ENCODE measurements at places on chromosomes 1 and 21.

DNA sequence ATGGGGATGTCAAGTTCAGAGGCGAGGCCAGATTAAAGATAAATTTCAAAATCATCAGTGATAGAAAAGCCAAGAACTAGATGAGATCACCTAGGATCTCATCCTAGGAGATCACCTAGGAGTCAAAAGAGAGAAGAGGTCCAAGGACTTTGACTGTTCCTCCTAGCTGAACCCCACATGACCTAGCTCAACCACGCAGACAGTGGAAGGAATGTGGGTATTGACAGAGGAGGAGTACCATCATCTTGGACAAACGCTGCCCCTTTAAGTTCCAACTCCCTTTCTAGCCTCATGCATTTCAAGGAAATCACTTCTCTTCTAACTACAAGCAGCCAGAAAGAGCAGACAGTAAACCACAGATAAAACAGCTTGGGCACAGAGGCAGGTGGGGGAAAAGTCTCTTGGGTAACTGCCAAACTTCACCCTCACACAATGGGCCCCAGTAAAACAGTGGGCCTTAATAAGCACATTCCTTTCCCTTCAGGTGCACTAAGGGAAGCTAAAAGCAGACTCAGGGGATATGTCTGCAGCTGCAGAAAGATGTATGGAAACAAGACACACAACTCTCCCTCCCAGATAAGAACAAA is 12.5 kb upstream of the FAM76A start:
- no peak for DNase-seq

DNA sequence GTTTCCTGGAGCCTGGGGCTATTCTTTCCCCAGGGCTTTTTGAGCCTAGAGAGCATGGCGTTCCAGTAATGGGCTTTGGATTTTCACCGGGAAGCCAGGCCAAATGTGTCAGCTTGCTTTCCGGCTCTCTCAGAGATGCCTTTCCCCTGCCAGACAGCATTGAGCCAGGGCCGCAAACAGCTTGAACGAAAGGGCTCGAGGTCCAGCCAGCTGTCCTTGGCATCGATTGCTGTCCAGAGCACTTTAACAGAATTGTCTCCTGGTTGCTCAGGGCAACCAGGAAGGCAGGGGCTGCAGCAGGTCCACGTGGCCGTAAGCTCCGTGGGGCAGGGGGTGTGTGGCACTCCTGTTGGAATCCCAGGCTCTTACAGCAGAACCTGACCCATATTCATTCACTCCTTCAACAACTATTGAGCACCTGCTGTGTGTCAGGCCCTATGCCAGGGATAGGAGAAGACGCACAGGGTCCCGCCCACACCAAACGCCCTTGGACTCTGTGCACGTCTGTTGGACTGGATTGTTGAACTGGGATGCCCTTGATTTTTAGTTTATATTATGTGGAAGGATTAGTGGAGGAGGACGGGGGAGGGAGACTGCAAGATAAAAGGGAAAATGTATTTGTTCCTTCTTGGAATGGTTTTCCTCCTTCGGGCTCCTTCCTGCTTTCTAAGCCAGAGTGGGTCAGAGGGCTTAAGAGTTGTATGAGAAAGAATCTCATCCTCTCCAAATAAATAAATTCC is 38.7 kb upstream of the EFHD2 start:
- DNase-seq, result no peak

- DNase-seq, result no peak
Observed at GRCh38 chr1:232472485-232473041, 157.4 kb downstream of the SIPA1L2 start.

- DNase-seq, result no peak
Observed at GRCh38 chr1:208631506-208631905, 387.3 kb upstream of the PLXNA2 start.

DNA sequence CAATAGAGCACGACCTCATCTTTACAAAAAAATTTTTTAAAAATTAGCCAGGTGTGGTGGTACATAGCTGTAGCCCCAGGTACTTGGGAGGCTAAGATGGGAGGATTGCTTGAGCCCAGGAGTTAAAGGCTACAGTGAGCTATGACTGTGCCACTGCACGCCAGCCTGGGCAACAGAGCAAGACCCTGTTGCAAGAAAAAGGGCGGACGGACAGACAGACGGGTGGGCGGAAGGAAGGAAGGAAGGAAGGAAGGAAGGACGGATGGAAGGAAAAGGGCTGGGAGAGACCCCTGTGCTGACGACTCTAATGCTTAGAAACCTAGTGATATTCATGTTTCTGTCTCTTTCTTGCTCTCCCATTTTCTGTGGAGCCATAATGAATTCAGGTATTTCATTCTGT is 14.4 kb downstream of the PI4KB start:
- DNase-seq, result no peak

DNA sequence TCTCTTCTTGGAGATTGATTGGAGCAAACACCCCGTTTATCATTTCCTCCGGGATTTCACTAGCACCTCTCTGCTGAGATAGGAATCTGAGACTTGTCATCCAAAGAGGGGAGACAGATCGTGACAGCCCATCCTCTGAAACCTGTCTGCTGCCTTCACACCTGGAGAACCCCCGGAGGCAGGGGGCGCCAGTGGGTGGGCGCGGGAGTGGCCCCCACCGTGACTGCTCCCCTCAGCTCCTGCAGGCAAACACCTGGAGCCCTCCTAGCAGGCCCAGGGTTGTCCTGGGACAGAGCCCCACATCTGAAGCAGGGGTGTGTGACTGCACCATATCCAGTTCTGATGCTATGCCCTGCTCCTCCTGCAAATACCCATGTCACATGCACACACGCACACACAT is 209.5 kb upstream of the POU3F1 start:
- no peak for DNase-seq

- no peak for DNase-seq
Observed at GRCh38 chr1:8663915-8664329, 153.5 kb downstream of the RERE start.

All from activated CD4-positive, alpha-beta T cell treated with anti-CD3 and anti-CD28 coated beads, Interleukin-2, amount 50 U/mL, for 24 hours (primary cell).